EH (cell line): ENCODE measurements at places on chromosomes 7 and 10.

DNA sequence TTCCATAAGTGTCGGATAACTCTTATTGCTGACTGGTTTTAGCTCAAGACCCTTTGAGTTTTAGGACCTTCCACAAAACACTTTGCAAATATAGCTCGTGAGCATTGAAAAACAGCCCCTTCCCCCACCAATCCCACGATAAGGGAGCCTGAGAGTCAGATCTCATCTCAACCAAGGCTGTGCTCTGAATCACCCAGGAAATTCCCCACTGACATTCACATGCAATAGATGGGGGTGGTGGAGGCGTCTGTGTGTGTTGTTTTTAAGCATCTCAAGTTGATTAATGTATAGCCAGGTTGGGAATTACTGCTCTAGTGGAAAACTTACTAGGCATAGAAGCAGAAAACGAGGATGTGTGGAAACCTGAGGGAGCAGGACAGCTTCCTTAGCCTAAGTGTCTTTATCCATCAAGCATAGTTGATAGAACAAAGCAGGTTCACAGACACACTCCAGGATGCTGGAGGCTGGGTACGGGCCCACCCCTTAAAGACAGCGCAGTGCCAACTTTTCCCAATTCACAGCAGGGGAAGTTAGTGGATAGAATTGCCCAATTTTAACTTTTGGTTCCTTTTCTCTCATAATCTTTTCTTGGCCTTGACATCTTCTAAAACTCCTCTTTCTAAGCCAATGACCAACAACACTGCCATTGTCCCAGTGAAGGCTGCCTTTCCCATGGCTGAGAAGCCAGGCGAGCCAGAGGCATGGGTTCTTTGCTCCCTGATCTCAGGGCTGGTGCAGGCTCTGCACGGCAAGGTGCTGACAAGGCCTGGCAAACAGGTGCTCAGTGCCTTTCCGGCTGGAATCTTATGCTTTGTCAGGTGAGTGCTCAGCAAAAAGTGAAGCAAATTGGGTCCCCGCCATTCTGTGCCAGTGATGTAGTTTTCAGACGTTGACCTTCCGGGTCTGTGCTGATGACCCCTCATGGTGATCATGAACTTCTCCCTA, 98.5 kb upstream of the INSIG1 start:
- peak; percentile 88 for DNase-seq

- DNase-seq, result peak; percentile 68
Observed at GRCh38 chr10:70619271-70620019, 16.9 kb upstream of the PRF1 start.

GRCh38 chr7:107581387-107582013, 1.5 kb downstream of the BCAP29 start:
- DNase-seq, result peak; percentile 2

DNA sequence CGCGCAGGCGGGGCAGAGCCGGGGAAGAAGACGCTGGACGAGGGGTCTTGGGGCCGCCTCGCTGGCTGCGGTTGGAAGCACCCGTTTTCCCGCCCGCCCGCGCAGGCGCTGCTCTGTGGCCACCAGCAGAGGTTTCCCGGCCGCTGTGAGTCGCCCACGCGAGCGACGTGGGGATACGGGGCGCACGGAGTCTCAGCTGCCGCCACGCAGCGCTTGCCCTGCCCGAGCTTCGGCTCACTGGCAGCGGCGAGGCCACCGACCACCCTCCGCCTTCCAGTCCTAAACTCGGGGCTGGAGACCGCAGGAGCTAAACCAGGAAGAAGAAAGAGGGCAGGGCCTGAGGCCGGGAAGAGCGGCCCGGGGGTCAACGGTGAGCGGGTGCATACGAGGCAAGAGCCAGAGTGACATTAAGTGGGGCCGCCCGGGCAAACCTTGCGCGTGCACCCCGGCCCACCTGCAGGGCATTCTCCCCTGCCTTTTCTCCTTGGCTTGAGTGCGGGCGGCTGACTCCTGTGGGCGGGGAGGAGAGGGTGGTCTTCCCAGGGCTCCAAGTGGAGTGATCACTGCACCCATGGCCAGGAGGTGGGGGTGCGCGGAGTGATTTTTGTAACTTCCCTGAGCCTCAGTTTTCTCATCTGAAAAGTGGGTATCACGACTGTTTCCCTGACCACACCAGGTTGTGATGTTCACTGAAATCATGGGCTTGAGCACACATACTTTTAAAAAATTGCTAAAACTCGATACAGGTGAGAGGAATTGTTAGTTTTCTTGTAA, 7.1 kb upstream of the EMX2 start:
- no peak for DNase-seq
